ENCODE measurements at places on chromosomes 2 and 18. TPM values are rescaled to one million over a fixed set of nuclear protein-coding genes. Genes with fewer than 3 reads are reported as not detected.
A peak's percentile ranks its signal among the peaks of the same experiment; 100 is the strongest.

DNA sequence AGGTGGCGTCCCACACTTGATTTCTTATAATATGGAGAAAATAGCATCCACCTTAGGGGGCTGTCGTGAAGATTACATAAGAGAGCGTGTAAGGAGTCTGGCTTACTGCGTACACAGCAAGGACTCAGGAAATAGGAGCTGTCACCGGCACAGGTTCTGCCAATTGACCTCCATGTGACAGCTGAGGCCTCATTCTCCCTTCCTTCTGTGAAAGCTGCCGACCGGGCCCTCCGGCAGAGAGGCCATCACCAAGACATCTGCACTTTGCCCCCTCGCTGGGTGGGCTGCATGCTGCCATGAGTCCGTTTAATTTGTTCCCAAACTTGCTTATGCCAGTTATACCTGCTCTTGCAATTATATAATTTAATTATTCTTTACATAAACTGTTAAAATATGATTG is 27.7 kb downstream of the HS1BP3 start:
- no peaks in the 10 kb centered on the region for H3K36me3 ChIP-seq
- no peaks in the 10 kb centered on the region for H3K27me3 ChIP-seq
- H3K4me1 ChIP-seq: no peaks in the 10 kb centered on the region
- no peak for DNase-seq

DNA sequence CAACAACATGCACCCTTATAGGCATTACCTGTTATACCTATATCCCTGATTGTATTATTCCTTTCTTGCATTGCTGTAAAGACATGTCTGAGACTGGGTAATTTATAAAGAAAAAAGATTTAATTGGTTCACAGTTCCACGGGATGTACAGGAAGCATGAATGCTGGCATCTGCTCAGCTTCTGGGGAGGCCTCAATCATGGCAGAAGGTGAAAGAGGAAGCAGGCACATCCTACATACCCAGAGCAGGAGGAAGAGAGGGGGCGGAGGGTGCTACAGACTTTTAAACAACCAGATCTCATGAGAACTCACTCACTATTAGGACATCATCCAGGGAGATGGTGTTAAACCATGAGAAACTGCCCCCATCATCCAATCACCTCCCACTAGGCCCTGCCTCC is 191.7 kb upstream of the SPHKAP start:
- no peaks in the 10 kb centered on the region for H3K27me3 ChIP-seq
- H3K27ac ChIP-seq: no peak overlapping the region
- no peak for DNase-seq
- H3K36me3 ChIP-seq: no peaks in the 10 kb centered on the region

DNA sequence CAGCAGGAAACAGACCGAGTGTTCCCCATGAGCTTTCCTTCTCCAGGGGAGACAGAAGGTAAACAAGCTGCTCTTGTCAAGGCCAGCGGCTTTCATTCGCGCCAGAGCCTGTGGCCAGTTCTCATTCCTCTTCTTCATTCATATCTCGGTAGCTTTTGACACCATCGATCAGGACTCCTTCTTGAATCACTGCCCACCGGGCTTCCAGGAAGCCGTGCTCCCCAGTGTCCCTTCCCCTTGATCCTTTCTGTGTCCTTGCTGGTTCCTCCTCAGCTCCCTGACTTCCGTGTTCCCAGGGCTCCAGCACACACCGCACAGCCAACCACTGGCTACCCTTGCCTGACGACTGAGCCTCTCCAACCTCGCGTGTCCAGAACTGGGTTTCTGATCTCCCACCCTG is 14.1 kb downstream of the SLC66A3 start:
- no peak overlapping the region for H3K4me3 ChIP-seq
- no peaks in the 10 kb centered on the region for H3K36me3 ChIP-seq

- peak overlapping the region; percentile 87 for H3K4me3 ChIP-seq
- H3K27me3 ChIP-seq: no peaks in the 10 kb centered on the region
- H3K4me1 ChIP-seq: peaks cover 86% of the 10 kb centered on the region
Measured at GRCh38 chr2:105798595-105798994, 53.9 kb downstream of the NCK2 start.

DNA sequence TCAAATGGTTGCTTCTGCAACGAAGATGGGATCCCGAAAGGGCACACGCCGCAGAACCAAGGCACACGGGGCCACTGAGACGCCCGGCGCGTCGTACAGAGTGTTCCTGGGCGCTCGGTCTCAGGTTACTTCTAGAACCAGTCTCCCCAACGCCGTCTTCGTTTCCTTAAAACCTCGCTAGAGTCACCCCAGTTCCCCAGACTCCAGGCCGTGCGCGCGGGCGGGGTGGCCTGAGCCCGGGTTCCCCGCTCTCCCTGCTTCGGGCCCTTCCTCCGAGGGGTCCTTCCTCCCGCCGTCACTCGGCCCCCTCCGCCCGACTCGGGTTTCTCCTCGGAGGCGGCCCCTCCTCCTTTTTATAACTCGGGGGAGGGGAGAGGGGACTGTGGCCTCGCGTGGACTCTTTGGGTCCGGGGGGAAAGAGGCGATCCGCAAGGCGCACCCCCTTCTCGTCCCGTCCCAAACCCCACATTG is 774 bp upstream of the FZD7 start:
- DNase-seq: no peak
- peaks cover 13% of the 10 kb centered on the region for H3K4me1 ChIP-seq
- no peak overlapping the region for H3K27ac ChIP-seq

GRCh38 chr18:62655520-62656219 is 59.7 kb upstream of the PHLPP1 start:
- H3K4me1 ChIP-seq: no peaks in the 10 kb centered on the region
- H3K27me3 ChIP-seq: peaks cover 10% of the 10 kb centered on the region
- no peak for DNase-seq
- H3K27ac ChIP-seq: no peak overlapping the region

DNA sequence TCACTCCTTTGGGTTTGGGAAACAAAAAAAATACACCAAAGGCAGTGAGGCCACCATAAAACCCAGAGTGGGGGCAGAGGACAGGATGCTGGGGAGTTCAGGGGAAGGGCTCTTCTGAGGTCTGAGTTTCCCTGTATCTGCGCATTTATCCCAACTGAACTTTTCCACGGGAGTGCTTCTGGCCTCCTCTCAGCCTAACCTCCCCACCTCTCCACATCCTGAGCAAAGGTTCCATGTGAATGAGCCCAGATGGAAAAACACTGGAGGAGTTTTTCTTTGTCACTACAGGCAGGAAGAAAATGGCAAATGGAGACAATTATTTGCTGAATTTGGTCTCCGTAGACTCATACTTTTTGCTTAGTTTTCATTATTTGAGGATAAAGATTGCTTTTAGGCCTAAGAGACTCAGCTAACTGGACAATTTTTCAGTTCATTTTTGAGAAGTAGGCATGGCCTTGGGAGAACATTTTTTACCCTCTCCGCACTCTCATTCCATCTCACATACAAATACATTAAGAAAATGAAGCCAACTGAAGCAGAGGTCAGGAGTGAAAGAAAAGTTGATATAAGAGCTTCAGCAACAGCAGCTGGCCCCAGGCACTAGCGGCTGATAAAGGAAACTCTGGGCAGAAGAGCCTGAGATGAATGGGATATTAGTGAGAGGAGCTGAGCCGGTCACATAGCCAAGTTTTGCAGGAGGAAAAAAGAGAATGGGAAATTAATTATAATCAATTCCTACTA is 82.6 kb upstream of the CYP1B1 start:
- H3K27me3 ChIP-seq: peaks cover 46% of the 10 kb centered on the region
- no peaks in the 10 kb centered on the region for H3K4me1 ChIP-seq
- no peak overlapping the region for H3K27ac ChIP-seq
- DNase-seq: no peak

GRCh38 chr2:75498907-75499306 is 61.8 kb downstream of the EVA1A start:
- H3K4me1 ChIP-seq: no peaks in the 10 kb centered on the region
- H3K4me3 ChIP-seq: no peak overlapping the region

DNA sequence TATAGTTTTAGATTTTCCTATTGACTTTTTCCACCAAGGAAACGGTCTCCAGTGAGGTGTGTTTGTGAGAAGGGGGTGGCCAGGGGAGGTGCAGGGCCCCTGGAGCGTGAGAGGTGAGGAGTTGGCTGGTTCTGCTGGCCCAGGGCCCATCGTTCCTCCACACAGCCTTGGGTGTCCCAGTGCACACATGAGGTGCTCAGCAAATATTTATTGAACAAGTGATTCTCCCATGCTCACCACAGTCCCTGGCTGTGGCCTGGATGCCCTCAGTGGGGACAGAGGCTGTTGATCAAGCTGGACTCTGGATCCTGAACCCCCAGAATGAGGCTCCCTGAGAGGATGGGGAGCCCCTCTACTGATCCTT is 5.0 kb downstream of the HAAO start:
- no peaks in the 10 kb centered on the region for H3K36me3 ChIP-seq
- H3K27ac ChIP-seq: no peak overlapping the region
- H3K27me3 ChIP-seq: peaks cover 17% of the 10 kb centered on the region
- no peak for DNase-seq

GRCh38 chr2:19228181-19228593 is 130.2 kb downstream of the OSR1 start:
- H3K4me1 ChIP-seq: no peaks in the 10 kb centered on the region
- no peaks in the 10 kb centered on the region for H3K27me3 ChIP-seq
- H3K27ac ChIP-seq: no peak overlapping the region
- H3K4me3 ChIP-seq: no peak overlapping the region
- no peaks in the 10 kb centered on the region for H3K36me3 ChIP-seq
- DNase-seq: no peak

- peaks cover 25% of the 10 kb centered on the region for H3K27me3 ChIP-seq
- H3K4me1 ChIP-seq: no peaks in the 10 kb centered on the region
- no peak overlapping the region for H3K27ac ChIP-seq
Measured at GRCh38 chr2:104563398-104563996, 290.4 kb upstream of the POU3F3 start.

DNA sequence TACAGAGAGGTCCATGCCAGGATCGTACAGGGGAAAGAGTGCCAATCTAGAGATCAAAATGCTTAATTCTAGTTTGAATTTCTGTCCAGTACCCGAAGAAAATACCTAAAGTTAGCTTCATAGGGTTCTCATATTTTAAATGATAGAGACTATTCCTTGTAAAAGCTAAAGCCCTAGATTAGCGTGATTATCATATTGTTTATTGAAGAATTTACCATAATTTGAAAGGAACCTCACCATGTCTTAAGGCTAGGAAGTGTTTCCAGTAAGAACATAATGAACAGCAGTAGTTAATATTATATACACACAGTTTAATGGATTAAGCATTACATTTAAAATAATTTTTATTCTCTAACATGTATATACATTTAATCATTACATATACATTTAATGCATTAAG is 68.5 kb downstream of the COBLL1 start:
- no peaks in the 10 kb centered on the region for H3K4me1 ChIP-seq
- no peak for DNase-seq
- no peak overlapping the region for H3K27ac ChIP-seq
- H3K27me3 ChIP-seq: peaks cover 5% of the 10 kb centered on the region
- no peaks in the 10 kb centered on the region for H3K36me3 ChIP-seq

DNA sequence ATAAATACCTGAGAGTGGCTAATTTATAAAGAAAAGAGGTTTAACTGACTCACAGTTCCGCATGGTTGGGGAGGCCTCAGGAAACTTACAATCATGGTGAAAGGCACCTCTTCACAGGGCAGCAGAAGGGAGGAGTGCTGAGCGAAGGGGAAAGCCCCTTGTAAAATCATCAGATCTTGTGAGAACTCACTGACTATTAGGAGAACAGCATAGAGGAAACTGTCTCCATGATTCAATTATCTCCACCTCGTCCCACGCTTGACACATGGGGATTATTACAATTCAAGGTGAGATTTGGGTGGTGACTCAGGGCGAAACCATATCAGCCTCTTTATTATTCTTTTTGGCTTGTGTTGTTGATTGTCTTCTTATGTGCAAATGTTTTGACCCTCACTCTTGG is 76.2 kb downstream of the WDR7 start:
- DNase-seq: no peak
- H3K4me3 ChIP-seq: no peak overlapping the region
- H3K4me1 ChIP-seq: peaks cover 5% of the 10 kb centered on the region
- H3K27ac ChIP-seq: no peak overlapping the region

GRCh38 chr2:239201884-239202283 is 198.9 kb downstream of the HDAC4 start:
- peaks cover 39% of the 10 kb centered on the region for H3K4me1 ChIP-seq
- DNase-seq: no peak
- no peak overlapping the region for H3K4me3 ChIP-seq

- no peak overlapping the region for H3K27ac ChIP-seq
- no peak for DNase-seq
- peaks cover 4% of the 10 kb centered on the region for H3K36me3 ChIP-seq
- no peak overlapping the region for H3K4me3 ChIP-seq
- H3K4me1 ChIP-seq: peaks cover 18% of the 10 kb centered on the region
Measured at GRCh38 chr2:223856021-223856420, 18.6 kb upstream of the AP1S3 start.

GRCh38 chr2:220687231-220687843 is 884.8 kb downstream of the EPHA4 start:
- H3K27ac ChIP-seq: no peak overlapping the region
- no peak overlapping the region for H3K4me3 ChIP-seq
- H3K4me1 ChIP-seq: peaks cover 6% of the 10 kb centered on the region
- peak; percentile 67 for DNase-seq
- H3K36me3 ChIP-seq: no peaks in the 10 kb centered on the region

- peaks cover 6% of the 10 kb centered on the region for H3K27me3 ChIP-seq
- no peak overlapping the region for H3K27ac ChIP-seq
- DNase-seq: no peak
- H3K4me1 ChIP-seq: no peaks in the 10 kb centered on the region
Measured at GRCh38 chr2:213252206-213252605, 32.1 kb upstream of the SPAG16 start.

GRCh38 chr2:217614096-217614495 is 388.7 kb downstream of the TNS1 start:
- H3K4me1 ChIP-seq: peaks cover 6% of the 10 kb centered on the region
- DNase-seq: no peak
- H3K27me3 ChIP-seq: peaks cover 3% of the 10 kb centered on the region
- no peak overlapping the region for H3K4me3 ChIP-seq
- H3K27ac ChIP-seq: no peak overlapping the region

DNA sequence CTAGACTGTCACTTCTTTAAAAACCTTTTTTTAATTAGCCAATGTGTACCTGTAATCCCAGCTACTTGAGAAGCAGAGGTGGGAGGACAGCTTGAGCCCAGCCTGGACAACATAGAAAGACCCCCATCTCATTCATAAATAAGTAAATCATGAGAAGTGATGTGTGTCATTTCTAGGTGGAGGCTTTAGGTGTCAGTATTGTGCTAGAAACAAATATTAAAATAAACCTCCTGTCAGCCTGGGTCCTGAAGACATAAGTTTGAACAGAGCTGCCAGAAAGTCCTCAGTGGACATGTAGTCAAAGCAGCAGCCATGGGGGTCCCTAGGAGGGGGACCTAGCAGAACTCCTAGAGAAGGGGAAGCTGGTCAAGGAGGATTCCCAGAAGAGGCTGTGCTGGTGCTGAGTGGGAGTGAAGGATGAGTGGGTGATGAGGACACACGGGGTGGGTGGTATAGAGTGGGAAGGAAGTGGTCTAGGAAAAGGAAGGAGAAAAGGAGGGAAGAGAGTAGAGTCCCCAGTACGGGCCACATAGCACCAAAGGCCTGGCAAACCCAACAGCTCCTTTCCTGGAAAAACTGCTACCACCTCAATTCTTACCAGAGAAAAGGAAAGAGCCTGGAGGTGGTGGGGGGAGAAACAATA is 316.6 kb upstream of the NCKAP5 start:
- peaks cover 43% of the 10 kb centered on the region for H3K27me3 ChIP-seq
- H3K36me3 ChIP-seq: no peaks in the 10 kb centered on the region
- H3K27ac ChIP-seq: no peak overlapping the region
- no peaks in the 10 kb centered on the region for H3K4me1 ChIP-seq
- no peak overlapping the region for H3K4me3 ChIP-seq
- DNase-seq: no peak

Gene TCF4
- total RNA-seq: 6.1 TPM

Gene HMSD
- total RNA-seq: 55.4 TPM

Gene CACNB4
- total RNA-seq: 0.40 TPM

Gene LRP1B
- not detected for total RNA-seq

Gene HOXD13
- not detected for total RNA-seq

Gene TEKT4
- total RNA-seq: not detected

Gene SNTG2
- not detected for total RNA-seq

Gene CRYGC
- not detected for total RNA-seq

Gene TMEM198
- total RNA-seq: 3.6 TPM
